ENCODE measurements at places on chromosomes 7 and 10.

DNA sequence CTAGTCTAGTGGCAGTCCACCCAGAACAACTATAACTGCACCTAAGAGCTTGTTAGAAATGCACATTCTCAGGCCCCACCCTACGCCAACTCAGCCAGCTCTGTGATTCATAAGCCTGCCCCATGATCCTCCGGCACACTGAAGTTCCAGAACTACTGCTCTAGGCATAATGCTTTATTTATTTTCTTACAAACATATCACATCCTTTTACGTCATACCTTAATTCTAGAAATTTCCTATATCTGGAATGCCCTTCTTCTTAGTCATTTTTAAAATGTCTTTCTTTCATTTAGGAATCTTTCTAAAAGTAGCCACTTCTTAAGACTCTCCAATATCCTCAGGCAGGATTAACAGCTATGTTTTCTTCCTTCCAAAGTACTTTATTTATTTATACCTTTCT, 480.1 kb downstream of the INHBA start:
- DNase-seq: no peak

DNA sequence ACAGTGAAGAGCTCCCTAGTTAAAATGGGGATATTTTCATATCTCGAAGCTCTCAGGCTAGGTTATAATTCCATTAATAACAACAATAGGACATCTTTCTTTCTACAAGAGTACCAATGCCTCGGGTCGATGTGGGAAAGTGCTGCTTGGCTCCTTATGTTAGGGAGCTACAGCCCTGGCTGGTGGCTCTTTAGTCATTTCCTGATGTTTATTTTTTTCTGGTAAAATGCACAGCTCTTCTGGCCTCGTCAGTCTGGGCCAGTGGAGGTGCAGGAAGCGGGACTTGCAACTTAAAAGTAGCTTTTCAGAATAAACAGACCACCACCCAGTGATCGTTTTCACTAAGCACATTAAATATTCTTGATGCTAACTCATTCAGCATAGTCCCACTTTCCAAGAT, 58.3 kb downstream of the MKX start:
- no peak for DNase-seq

- DNase-seq: no peak
Observed at GRCh38 chr7:3495530-3495929, 194.5 kb downstream of the SDK1 start.

DNA sequence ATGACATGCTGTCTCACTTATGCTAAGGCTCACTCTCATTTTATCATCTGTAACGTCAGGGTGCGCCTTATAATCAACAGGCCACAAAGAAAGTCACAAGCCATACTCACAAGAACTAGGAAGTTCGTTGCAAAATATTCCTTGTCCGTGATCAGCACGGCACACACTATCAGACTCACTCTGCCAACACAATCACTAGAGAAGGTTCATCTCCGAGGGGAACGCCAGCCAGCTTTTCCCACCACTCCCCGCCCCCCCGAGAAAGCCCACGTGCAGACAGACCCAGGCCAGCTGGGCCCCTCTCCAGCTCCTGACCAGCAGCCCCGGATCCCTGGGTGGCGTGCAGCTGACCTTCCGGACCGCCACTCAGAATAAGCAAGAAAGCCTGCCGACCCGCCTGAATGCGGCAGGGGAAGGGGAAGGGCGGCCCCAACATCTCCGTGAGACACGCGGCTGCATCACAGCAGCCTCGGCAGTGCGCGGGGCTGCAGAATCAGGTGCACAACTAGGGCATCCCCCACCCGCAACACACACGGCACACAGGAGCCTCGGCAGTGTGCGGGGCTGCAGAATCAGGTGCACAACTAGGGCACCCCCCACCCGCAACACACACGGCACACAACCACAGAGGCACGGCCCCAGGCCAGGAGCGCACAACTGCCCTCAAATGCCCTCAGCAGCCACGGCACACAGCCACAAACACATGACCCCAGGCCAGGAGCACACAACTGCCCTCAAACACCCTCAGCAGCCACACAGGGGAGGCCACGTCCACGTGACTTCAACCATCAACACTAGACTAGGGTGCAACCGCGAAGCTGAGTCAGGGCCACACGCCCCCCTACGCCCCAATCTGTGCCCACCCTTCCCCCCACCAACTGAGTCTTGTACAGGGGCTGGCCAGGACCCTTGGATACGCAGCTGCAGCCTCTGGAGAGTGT, 2.5 kb upstream of the GPR146 start:
- DNase-seq: no peak

DNA sequence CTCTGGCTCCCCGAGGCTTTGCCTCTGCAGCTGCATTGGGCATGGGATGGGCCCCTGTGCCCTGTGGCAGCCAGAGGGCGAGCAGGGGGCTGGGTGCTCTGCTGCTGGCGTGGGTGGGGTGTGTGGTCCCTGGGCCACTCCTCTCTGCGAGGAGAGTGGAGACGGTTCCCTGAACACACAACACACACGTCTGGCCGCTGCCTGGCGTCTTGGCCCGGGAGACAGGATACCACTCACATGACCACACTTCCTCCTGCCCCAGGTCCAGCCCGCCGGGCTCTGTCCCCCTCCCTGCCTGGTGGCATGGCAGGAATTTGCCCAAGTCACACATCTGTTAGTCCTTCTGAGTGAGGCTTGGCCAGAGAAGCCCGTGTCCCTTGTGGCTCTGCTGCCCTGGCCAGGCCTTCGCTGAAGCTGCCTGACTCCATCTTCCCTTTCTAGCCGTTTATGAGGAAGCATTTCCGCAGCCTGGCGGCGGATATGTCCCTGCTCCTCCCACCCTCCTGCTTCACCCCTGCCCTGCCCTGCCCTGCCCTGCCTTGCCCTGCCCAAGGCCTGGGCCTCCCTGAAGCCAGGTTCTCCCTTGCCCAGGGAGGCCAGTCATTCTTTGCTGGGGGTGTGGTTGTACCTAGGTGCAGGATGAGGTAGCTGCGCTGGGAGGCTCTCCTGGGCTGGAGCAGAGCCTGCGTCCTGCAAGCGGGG, 3.0 kb downstream of the BRI3 start:
- no peak for DNase-seq

GRCh38 chr10:95815701-95816240, 59.8 kb downstream of the ENTPD1 start:
- DNase-seq: no peak

GRCh38 chr10:92011560-92012214, 88.1 kb downstream of the BTAF1 start:
- DNase-seq: no peak

- DNase-seq: no peak
Observed at GRCh38 chr7:96962221-96962885, 43.0 kb upstream of the DLX6 start.

- DNase-seq: no peak
Observed at GRCh38 chr7:128915271-128915819, 4.8 kb upstream of the KCP start.

DNA sequence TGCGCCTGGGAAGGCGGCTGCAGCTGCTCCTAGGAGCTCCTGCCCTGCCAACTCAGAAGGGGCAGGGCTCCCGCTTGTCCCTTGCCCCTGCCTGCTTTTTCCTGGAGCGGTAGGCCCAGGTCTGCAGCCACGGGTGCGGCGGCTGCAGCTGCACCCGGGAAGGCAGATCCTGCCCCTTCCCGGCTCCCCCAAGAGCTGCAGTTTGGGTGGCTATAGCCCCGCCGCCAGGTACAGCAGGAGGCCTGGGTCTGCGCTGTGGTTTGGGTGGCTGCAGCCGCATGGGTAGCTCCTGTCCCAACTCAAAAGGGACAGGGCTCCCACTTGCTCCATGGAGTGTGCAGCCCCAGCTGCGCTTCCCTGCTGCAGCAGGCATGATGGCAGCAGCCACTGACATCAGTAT, 6.5 kb upstream of the AUTS2 start:
- DNase-seq: no peak

GRCh38 chr10:34179280-34179679, 635.8 kb downstream of the PARD3 start:
- DNase-seq: no peak

DNA sequence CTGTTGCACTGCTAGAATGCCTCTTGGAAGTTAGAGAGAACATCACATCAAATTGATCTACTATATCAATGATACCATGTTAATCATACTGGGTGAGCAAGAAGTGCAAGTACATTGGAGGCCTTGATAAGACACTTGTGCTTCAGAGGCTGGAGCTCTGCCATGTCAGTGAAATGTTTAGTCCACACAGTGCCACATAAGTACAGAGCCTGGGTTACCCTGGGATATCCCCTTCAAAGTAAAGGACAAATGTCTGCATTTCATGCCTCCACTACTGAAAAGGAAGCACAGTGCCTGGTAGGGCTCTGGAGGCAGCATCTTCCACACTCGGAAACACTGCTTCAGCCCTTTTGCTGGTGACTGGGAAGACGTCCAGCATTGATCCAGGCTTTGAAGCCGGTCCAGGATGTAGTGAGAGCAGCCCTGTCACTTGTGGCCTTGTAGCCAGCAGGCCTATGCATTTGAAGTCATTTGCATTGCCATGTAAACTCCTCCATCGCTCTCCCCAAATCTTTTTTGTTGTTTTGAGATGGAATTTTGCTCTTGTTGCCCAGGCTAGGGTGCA, 15.7 kb upstream of the STN1 start:
- no peak for DNase-seq

GRCh38 chr7:108016841-108017775, 14.1 kb upstream of the LAMB1 start:
- DNase-seq: peak; percentile 51

- no peak for DNase-seq
Observed at GRCh38 chr10:100912013-100912604, 654 bp upstream of the SLF2 start.

DNA sequence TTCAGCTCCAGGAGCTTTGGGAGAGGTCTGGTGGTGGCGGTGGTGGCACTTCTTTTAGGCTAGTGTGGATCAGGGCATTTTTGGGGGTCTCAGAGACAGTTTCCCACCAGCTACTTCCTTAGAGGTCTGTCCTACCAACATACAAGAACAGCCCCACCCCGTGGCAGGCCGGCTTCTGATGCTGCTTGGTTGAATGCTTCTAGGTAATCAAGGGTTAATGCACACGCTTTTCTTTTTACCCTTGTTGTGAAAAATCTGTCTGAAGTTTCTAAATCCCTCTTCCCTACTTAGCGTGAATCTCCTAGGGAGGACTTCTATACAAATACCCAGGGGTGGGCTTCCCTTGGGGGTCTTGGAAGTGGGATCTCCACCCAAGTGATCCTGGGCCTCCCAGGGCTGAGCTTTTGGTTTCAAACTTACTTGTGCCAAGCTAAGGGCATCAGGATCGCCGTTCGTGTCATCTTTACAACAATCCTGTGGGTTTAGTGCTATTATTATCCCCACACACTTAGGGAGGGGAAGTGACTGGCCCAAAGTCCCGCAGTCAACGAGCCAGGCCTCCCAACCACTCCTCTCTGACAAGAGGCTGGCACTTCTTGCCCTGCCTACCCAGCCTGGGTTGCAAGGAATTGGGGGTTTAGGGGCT, 1.7 kb downstream of the SH2B2 start:
- no peak for DNase-seq

- no peak for DNase-seq
Observed at GRCh38 chr7:7920056-7920455, 48.5 kb upstream of the GLCCI1 start.

GRCh38 chr10:46525177-46525823, 31.2 kb downstream of the GPRIN2 start:
- peak; percentile 59 for DNase-seq

- DNase-seq: no peak
Observed at GRCh38 chr7:85972504-85973141, 671.1 kb upstream of the GRM3 start.

DNA sequence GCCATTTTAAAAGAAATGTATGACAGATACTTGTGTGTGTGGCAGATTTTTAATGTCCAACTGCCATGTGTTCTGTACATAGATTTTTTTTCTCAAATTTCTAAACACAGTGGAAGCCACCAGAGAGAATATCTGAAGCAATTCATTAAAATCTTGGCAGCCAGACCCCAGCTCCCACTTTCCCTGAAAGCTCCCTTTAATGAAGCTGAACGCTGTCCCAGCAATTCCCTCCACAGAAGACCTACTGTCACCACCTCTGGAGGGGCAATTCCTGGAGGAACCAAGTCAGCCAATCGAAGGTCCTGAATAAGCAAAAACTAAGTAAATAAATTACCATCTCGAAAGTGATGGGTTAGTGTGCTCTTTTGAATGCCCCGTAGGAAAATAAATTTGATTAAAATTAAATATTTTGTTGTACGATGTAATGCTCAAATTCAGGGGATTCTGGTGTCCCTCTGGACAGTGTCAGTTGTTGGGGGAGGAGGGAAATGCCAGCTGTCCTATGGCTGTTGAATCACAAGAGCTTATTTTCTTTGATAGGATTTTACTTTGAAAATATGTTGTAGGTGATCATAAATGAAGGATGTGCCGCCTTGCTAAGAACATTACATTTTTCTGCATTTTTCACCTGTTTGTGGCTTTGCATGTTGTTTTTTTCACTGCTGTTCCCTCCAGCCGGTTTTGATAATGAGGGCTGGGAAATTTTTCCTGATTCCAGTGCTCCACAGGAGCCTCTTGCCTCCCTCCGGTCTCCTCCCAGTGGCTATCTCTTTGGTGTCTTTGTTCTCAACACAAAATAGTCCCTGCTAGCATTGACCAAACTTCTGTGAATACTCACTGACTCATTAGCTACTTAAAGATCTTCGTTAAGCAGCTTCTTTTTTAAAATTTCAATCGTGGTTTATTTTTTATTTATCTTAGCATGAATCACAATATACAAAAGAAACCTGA, 9.2 kb upstream of the GSAP start:
- no peak for DNase-seq

GRCh38 chr10:68813559-68813958, 13.8 kb upstream of the STOX1 start:
- no peak for DNase-seq

- no peak for DNase-seq
Observed at GRCh38 chr7:159096736-159097581, 47.7 kb downstream of the VIPR2 start.

DNA sequence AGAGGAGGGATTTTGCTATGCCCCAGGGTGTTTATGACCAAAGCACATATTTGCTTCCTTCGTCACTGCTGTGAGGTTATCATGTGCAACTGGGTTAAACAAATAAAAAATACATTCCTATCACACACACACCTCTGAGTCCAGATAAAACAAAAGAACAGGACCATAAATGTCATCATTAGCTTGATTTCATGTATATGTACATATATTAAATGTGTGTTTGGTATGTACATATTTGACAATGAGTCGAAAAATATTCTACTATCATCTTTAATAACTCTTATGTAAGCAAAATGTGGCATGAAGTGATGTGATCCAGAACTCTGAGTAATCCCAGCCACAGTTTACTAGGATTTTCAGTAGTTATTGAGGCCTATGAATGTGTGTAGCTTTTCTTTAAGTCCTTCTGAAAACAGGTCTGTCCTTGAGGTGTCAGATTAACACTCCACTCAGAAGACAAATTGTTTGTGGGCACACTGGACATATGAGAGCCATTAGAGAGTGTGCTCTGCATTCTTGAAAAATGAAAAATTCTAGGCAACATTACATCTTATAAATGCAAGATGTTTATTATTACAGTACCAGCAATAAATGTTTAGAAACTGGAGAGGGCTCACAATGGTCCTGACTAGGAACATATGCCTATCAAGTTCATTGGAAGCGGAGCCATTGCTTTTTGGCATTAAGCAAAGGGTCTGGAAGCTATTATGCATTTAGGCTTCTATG, 335.1 kb upstream of the SEMA3A start:
- DNase-seq: no peak
